ENCODE measurements at places on chromosomes 1 and 21.

GRCh38 chr1:246773213-246773641 is 49.0 kb downstream of the SCCPDH start:
- no peak for DNase-seq

DNA sequence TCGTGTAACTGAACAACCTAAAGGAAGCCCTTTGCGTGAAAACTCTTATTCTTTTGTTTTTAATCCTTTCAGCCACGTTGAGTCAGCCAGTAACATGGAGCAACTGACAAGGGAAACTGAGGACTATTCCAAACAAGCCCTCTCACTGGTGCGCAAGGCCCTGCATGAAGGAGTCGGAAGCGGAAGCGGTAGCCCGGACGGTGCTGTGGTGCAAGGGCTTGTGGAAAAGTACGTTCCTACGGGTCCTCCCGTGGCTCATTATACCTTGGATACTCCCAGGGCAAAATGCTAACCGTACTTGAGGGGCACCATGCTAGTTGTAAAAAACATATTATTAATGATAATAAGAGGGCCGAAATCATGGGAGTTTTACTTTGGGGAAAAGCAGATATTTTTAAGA is 49.4 kb downstream of the LAMC2 start:
- no peak for DNase-seq

DNA sequence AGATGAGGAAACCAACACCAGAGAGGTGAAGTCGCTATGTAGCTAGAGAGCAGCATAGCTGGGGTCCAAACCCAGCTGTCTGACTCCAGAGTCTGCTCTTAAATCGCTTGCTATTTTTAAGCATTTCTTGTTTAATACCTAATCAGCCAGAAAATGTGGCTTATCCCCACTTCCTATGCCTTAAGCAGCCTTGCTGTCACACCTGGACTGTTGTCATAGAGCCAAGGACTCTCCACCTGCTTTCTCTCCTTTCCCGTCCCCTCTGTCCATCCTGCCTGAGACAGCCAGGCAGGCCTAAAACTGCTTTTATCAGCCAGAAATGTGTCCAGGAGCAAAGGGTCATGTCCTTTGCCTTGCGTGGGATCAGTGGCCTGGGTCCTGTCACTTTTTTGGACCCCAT is 28.3 kb upstream of the EPHA8 start:
- no peak for DNase-seq

DNA sequence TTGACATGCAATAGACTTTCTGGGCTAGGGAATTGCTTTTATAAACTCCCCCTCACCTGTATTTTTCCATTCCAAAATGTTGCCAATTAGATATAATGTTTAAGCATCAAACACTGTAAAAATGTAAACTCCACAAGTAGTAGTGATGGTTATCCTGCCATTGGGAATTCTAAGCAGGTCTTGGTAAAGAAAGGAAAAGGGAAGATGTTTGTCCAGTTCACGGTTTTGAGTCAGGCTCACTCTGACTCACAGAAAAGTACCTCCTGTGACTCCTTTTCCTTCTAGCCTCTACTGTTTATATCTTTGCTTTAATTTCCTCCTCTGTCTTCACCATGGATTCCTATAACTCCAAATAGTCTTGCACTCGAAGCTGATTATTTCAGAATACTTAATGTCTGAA is 19.0 kb upstream of the PTPN14 start:
- no peak for DNase-seq

- DNase-seq, result no peak
Observed at GRCh38 chr1:22386774-22387173, 64.9 kb upstream of the ZBTB40 start.

GRCh38 chr1:201739492-201740085 is 89.4 kb upstream of the IPO9 start:
- no peak for DNase-seq

DNA sequence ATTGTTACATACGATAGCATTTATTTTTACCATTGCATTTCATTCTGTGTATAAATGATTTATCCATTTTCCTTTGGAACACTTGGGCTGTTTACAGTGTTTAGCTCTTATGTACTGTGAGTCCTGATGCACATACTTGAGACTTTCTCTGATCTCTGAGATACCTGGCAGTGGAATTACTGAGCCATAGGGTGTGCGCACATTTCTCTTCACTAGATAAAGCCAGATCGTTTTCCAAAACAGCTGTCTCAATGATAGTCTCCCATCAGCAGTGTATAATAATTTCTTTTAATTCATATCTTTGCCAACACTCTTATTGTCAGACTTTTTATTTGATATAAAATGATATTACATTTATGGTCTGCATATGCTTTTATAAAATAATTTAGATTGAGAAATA is 66.2 kb downstream of the VPS13D start:
- DNase-seq, result no peak

DNA sequence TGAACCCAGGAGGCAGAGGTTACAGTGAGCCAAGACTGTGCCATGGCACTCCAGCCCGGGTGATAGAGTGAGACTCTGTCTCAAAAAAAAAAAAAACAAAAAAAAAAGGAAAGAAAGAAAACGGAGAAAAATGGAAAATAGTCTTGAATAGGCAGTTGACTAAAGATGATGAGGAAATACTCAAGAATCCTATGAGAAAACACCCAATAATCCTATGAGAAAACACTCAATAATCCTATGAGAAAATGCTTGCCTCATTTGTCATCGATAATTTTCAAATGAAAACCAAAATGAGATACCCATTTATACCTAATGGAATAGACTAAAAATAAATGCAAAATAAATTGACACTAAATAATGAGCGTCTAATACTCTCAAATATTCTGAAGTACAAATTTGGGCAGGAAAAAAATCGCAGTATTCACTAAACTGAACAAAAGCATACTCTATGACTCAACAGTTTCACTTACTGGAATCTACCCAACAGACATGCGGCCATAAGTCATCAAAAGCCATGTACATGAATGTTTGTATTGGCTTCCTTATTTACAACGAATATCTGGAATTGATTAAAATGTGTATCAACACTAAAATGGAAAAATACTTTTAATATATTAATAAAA is 733.9 kb upstream of the CHRM3 start:
- DNase-seq, result no peak

GRCh38 chr1:160309185-160309557 is 24.2 kb upstream of the PEX19 start:
- no peak for DNase-seq

- no peak for DNase-seq
Observed at GRCh38 chr1:221397606-221398005, 344.3 kb downstream of the DUSP10 start.

DNA sequence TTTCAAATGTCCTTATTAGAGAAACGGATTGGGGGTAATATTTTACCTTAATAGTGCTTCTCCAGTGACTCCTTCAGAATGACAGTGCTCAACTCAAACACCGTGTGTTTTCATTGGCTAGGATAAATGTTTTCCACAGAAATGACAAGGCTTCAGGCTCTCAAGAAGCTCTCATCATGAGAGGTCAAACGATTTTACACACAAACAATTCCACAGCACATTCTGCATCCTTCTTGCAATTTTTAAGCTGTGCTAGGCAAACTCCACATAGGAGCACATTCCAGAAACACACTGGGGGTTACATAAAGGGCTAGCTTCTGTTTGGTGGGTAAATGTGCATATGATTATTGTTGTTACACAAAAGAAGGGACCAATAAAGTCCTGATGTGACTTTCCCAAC is 75.5 kb upstream of the IPO9 start:
- DNase-seq, result no peak

- DNase-seq, result no peak
Observed at GRCh38 chr1:243796016-243796415, 54.0 kb downstream of the AKT3 start.

GRCh38 chr1:170162459-170163246 is 16.9 kb downstream of the NTMT2 start:
- DNase-seq, result no peak

DNA sequence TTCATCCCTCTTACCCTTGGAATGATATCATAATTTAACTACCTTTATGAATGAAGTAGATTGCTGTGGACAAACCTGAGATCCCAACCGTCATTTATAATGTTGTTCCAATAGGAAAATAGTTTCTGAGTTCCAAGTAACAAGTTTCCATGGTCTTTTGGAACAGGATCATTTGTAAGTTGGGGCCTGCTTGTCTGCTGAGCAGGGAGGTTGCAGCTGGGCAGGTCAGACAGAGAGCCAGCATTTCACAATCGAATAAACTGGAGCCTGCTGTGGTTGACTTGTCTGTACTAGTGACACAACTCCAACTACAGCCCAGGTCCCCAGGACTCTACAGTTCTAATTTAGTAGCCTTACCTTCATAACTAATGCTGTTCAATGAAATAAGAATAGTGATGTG is 18.6 kb upstream of the RALGPS2 start:
- DNase-seq, result no peak

DNA sequence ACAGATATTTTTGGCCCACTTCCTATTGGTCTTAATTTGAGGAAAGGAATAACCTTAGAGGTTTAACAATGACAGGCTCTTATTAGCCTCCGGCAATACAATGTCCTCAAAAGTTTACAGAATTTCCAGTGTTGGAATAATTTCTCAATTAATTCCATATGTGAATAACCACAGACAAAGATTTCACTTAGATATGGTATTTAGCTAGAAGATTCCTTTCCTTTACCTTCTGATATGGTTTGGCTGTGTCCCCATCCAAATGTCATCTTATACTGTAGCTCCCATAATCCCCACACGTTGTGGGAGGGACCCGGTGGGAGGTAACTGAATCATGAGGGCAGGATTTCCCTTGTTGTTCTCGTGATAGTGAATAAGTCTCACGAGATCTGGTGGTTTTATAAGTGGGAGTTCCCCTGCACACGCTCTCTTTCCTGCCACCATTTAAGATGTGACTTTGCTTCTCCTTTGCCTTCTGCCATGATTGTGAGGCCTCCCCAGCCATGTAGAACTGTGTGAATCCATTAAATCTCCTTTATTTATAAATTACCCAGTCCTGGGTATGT is 54.9 kb upstream of the RGS7 start:
- no peak for DNase-seq

- no peak for DNase-seq
Observed at GRCh38 chr1:236491469-236492136, 32.2 kb upstream of the LGALS8 start.

DNA sequence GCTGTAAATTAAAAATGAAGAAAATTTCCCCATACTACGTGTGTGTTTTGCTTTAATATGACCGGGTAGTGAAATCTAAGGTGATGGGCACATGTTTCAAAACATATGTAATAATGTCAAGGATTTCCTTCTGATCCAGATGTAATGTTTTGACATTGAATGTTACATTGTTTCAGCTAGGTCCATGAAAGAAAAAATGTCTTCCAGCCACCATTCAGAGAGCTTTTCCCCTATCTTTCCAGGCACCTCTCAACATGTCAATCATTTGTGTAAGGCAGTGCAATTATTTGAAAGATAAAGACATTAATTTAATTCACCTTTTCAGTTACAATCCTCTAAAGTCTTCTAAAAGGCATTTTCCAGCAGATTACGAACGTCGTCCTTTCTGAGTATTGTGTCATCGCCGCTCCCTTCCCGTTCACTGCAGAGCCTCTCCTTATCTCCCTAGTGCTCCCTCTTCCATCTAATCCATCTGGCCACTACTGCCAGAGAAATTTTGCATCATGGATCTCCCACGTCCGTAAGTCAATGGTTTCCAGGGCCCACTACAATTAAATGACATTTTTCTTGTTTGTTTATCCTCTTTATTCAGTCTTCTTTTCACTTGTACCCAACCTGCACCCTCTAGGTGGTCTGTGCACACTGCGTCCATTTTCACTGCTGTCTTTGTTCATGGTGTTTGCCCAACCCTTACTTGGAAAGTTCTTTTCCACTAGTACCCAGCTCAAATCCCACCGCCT is 1.3 kb upstream of the VAMP3 start:
- DNase-seq, result no peak

DNA sequence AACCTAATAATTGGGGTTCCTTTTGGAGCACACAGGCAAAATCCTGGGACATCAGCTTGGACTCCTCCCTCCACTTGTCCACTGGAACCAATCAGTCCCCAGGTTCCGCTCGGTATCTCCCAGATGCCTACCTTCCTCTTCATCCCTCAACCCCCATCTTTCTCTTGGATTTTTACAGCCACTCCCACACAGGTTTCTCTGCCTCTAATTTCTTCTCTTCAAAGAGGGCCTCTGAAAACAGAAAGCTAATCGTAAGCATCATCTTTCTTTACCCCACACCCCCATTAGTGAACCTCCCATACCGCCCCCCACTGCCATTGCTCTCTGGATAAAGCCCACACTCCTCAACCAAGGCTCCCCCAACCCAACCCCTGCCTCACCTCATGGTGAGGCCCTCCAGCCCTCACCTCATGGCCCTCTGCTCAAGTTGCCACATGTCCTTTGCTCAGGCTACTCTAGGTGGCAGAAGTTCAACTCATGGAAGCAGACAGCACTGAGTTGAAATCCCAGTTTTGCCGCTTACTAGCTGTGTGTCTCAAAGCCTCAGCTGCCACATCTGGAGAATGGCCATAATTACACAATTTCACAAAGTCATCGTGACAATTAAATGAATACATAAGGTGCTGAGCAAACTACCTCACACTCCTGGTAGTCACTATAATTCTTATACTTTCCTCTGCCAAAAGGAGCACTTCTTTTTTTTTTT is 18.1 kb upstream of the WASF2 start:
- DNase-seq, result no peak

DNA sequence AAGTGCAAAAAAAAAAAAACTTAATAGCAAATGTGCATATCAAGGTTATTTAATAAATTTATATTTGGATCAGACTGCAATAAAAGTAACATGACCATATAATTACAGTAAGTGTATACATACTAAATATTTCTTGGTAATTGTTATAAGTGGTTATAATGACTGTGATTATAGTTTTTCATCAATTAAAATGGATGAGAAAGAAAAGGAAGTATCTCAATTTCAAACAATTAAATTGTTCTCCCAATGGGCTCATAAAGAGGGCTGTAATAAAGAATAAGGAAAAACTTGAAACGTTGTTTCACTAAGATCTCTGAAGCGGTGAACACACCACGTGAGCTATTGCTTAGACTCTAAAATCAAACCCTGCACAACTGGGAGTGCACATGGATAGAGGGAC is 104.1 kb downstream of the CDC42BPA start:
- DNase-seq, result no peak

DNA sequence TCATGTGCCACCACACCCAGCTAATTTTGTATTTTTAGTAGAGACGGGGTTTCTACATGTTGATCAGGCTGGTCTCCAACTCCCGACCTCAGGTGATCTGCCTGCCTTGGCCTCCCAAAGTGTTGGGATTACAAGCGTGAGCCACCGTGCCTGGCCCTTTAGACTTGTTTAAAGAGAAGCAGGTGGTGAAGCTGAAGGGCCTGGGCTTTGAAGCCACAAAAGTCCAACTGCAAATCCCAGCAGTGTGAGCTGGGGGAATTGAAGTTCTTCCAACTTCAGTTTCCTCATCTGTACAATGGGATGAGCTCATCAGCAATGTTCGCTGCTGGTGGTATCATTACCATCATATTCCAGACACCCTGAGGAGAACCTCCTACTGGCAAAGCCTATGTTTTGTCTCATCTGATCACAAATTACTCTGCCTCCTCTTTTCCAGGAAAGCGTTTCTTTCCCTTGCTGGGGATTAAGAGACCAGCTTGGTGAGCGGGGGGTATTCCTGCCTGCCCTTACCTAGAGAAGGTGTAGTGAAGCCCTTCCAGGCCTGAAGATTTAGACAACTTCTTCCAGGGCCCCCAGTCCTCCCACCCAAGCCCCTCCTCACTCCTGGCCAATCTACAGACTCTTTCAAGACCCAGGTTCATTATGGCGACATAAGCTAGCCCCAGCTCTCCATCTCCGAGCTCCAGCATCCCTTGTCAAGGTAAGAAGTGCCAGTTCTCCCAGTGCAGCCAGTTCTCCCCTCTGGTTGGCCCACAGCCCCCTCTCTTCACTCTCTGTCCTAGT is 2.4 kb upstream of the SHISA4 start:
- no peak for DNase-seq

GRCh38 chr1:206419250-206419649 is 51.0 kb upstream of the IKBKE start:
- DNase-seq, result no peak

GRCh38 chr21:31447505-31447904 is 103.4 kb upstream of the TIAM1 start:
- no peak for DNase-seq
